Stimulated activated CD8-positive, alpha-beta memory T cell treated with anti-CD3 and anti-CD28 coated beads, Interleukin-7, amount 100 ng/mL, for 48 hours (primary cell): ENCODE measurements at places on chromosomes 6 and 20.

DNA sequence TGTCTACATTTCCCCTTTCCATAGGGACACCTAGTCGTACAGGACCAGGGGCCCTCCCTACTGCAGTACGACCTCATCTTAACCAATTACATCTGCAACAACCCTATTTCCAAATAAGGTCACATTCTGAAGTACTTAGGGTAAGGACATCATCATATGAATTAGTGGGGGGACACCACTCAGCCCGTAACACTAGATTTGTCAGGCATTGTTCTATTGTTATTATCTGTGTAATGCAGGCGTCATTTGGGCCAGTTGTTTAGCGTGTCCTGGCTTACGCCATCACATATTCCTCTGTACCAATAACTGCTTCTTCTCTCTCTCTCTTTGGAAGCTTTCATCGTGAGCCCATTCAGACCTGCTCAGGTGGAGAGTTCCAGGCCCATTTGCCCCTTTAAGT is 89.3 kb downstream of the CAP2 start:
- no peak for DNase-seq

GRCh38 chr6:159788276-159788675 is 1.1 kb downstream of the TCP1 start:
- no peak for DNase-seq

- DNase-seq: no peak
Measured at GRCh38 chr20:46293084-46293483, 15.2 kb downstream of the CDH22 start.

DNA sequence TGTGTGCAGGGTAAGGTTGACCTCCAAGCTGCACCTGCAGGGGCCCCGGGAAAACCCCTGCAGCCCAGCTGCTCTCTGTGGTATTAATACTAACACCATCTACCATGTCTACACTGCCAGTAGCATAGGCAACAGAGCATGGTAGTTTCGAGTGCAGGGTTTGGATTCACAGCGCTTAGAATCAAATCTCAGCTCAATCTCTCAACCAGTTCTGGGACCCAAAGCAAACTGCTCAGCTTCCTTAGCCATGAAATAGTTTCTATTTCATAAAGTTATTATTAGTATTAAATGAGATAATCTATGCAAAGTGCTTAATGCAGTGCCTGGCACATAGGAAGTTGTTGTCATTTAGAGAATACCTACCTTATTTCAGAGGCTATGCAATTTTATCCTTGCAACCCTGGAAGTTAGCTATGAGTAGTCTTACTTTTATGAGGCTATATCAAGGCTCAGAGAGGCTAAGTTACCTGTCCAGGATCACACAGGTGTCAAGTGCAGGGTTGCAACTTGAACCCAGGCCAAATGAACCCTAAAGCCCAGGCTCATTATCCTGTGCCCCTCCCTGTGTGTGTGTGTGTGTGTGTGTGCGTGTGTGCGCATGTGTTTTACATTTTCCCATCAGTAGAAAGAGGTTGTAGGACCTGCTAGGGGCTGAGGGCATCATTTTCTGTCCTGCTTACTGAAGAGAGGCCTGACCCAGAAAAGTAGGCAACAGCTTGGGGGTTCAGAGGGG is 27.6 kb upstream of the MRPS18A start:
- no peak for DNase-seq

DNA sequence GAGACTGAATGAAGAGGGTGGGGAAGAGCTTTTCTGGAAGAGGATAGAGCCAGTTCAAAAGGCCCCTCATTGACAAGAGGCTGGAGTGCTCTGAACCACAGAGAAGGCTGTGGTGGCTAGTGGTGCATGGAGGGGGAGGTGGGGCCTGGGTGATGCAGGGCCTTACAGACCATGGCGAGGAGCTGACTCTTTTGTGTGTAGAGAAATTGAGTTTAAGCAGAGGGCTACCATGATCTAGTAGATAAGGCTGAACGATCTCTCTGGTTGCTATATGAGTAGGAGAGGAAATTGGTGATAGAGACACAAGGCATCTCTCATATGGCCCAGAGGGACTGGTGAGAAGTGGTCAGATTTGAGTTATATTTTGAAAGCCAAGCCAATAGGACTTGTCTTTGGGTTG is 137.6 kb downstream of the UST start:
- no peak for DNase-seq

DNA sequence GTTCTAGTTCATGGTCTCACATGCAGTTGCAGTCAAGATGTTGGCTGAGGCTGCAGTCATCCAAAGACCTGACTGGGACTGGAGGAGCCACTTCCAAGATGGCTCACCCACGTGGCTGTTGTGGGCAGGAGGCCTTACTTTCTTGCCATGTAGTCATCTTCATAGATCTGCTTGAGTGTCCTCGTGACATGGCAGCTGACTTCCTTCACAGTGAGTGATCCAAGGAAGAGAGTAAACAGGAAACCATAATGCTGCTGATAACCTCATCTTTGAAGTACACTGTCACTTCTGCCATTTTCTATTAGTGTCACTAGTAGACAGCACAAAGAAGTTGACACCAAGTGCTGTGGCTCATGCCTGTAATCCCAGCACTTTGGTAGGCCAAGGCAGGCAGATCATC is 40.1 kb upstream of the AKIRIN2 start:
- peak; percentile 55 for DNase-seq

DNA sequence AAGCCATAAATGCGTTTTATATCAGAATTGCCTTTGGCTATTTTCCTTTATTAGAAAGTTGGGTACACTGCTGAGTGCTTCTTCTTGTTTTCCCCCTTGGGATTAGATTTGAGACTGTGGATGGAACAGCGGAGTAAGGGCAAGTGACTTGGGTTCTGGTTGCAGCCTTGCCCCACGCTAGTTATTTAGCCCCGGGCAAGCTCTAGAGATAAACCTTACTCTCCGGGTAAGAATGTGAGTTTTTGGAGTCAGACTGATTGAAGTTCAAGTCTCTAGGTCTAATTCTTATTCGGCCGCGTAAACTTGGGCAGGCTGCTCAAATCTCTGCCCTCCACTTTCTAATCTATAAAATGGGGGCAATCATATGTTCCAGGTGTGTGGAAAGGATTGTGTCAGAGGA is 8.9 kb downstream of the TSHZ2 start:
- no peak for DNase-seq

GRCh38 chr6:257774-258173 is 34.5 kb upstream of the DUSP22 start:
- no peak for DNase-seq

GRCh38 chr6:36621371-36621855 is 27.3 kb downstream of the SRSF3 start:
- no peak for DNase-seq

- DNase-seq: no peak
Measured at GRCh38 chr6:147176795-147177194, 27.4 kb upstream of the STXBP5 start.

DNA sequence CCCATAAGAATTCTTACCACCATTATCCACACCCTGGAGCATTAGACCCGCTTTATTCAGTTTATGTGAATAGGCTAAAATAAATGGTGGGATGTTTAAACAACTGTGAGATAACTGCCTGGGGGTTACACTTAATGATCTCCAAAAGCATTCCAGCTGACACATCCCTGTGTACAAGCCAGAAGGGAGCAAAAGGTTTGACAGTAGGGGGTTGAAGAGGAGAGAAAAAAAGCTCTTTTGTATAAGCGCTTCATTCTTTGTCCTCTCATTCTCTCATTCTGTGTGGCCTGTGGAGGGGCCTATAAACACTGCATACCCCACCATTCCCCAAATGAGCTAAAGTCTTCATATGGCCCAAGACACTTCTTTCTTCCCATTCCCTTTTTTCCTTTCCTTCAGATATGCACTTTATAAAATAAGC is 30.8 kb upstream of the COL21A1 start:
- no peak for DNase-seq

GRCh38 chr6:146868671-146869209 is 270.0 kb downstream of the ADGB start:
- no peak for DNase-seq

GRCh38 chr20:11459090-11459890 is 458.4 kb upstream of the BTBD3 start:
- DNase-seq: no peak

DNA sequence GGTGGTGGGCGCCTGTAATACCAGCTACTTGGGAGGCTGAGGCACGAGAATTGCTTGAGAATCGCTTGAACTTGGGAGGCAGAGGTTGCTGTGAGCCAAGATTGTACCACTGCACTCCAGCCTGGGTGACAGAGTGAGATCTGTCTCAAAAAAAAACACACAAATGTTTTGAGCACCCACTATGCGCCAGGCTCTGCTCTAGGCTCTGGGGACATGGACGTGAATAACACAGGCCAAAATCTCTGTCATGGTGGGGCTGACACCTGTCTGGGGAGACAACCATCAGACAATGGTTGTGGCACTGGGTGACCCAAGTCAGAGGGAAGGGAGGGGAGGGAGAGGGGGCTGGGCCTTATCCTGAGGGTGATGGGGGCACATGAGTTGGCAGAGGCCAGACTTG is 62.7 kb downstream of the UBE2V1 start:
- DNase-seq: no peak

DNA sequence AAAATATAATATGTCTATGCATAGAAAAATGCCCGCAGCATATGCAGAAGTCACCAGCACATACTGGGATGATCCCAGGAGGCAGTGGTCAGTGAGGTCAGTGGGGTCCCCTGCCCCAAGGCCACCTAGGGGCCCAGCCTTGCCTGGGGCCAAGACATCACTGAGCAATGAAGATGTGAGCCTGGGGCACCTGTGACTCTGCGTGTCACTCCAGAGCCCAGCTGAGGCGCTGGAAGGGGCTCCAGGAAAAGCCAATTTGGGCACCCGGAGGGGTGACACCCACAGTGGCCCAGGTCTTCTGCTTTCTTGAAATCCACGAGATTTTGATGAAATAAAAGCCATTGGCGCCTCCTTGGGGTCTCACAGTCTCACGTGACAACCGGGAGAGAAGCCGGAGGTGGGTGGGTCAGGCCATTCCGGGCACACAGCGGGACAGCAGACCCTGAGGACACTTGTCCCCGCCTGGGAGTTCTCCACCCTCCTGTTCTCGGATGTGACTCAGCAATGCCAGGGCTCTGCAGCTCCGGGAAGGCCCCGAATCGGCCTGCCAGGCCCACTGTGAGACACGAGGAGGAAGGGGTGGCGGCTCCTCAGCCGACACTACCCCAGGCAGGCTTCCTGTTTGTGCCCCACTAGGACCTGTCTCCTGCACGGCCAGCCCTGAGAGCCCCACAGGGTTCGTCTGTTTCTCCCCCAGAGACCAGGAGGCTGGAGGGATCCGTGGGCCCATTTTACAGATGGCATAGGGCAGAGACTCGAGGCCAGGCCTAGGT is 24.4 kb upstream of the SLCO4A1 start:
- DNase-seq: peak; percentile 53

GRCh38 chr20:25280051-25280573 is 32.2 kb downstream of the PYGB start:
- no peak for DNase-seq

- DNase-seq: no peak
Measured at GRCh38 chr6:7241709-7242645, 71.0 kb downstream of the SSR1 start.

DNA sequence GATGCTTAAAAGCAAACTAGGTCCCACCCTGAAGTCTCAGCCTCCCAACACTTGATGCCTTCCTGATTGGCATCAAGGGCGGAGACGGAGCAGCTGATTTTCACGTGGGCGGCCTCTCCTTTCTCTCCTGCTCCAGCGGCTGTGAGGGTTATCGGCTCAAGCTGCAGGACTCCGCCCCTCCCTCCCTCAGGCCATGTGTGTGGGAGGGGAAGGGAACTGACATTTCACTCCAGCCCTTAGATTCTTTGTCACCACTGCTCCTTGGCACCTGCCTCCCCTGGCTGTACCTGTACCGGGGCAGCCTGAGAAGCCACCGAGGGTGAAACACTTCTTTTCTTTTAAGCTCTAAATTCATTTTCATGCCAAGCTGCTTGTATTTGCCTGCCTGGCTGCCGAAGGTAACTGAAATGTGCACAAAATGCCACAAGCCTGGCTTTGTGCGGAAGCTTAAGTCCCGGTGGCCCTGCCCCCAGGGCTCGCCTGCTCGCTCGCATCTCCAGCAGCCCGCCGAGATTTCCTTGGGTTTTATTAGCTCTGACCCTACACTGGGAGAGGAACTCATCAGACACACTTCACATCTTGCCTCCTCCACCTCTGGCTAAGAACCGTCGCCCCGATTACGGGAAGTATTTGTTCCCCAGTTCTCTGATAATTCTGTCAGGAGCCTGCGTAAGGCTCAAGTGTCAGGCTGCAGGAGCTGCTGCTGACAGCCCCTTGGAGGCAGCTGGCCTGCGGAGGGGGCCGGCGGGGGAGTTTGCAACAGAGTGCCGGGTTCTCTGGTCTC is 9.6 kb upstream of the CPNE5 start:
- no peak for DNase-seq

DNA sequence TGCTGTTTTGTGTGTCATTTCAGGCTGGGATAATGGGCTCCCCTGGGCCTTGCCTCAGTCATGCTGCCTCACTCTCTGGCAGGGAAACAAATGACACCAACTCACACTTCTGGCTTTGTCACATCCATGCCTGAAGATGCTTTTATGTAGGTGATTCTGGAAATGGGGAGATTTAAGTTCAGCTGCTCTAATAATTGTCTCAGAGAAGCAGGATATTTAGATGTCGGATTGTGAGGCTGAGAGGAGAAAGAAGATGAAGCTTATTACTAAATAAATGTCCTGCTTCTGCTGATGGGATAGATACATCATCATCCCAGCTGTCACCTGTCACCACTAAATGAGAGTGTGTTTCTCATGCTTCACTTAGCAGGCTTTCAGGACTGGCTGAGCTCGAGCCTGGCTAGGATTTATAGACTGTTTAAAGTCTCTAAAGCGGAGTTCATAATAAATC is 480.2 kb upstream of the SPTLC3 start:
- no peak for DNase-seq

DNA sequence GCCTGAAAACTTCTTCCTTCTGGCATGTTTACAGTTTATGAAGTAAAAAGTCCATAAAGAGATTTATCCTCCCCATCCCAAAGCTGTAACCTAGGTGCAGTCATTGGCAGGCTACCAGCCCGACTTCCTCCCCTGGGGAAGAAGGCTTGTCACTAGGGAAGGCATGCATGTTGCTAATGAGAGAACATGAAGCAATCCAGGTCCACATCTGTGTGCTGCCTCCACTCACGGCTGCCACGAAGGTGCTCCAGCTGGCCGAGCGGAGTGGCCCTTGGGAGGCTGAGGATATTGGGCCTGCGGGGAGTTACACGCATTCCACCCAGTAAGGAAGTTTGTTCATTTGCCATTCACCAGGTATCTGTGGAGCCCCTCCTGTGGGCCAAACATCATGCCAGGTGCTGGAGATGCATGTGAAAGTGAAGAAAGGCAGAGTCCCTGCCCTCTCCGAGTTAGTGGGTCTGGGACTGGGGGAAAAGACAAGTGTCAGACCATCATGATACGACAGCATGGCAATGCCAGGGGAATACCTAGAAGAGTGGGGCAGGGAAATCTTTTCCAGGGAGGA is 257.0 kb downstream of the NRN1 start:
- DNase-seq: no peak
